GM23248 (cell line): ENCODE measurements at places on chromosomes 13 and 19. TPM values are rescaled to one million over a fixed set of nuclear protein-coding genes. Genes with fewer than 3 reads are reported as not detected.
A peak's percentile ranks its signal among the peaks of the same experiment; 100 is the strongest.

- H3K27ac ChIP-seq, result no peak overlapping the region
- no peaks in the 10 kb centered on the region for H3K4me1 ChIP-seq
- no peaks in the 10 kb centered on the region for H3K27me3 ChIP-seq
- no peak for DNase-seq
- no peak overlapping the region for H3K4me3 ChIP-seq
- H3K36me3 ChIP-seq, result no peaks in the 10 kb centered on the region
These were observed 21.0 kb upstream of the TSHZ3 start for GRCh38 chr19:31370216-31370615.

DNA sequence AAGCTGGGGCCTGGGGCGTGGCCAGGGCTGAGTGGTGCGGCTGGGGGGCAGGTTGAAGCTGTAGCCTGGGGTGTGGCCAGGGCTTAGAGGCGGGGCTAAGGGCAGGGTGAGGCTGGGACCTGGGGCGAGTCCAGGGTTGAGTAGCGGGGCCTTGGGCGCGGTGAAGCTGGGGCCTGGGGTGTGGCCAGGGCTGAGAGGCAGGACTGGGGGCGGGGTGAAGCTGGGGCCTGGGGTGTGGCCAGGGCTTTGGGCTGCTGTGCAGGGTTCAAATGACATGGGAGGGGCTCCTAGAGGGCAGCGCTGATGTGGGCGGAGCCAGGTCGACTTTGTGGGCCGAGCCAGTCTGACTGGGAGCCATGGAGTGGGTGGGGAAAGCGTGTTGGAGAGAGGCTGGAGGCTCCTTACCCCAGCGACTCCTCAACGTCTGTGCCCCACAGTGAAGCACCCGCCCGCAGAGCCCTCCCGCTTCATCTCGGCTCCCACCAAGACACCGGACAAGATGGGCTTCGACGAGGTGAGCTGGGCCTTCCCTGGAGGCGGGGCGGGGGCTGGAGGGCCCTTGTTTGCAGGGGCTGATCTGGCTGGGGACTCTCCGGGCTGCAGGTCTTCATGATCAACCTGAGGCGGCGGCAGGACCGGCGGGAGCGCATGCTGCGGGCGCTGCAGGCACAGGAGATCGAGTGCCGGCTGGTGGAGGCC is 21.5 kb downstream of the COLGALT1 start:
- no peak overlapping the region for H3K4me3 ChIP-seq
- H3K36me3 ChIP-seq, result peaks cover 19% of the 10 kb centered on the region; the same call in 1 of the 2 replicates
- no peak overlapping the region for H3K27ac ChIP-seq
- no peaks in the 10 kb centered on the region for H3K4me1 ChIP-seq

DNA sequence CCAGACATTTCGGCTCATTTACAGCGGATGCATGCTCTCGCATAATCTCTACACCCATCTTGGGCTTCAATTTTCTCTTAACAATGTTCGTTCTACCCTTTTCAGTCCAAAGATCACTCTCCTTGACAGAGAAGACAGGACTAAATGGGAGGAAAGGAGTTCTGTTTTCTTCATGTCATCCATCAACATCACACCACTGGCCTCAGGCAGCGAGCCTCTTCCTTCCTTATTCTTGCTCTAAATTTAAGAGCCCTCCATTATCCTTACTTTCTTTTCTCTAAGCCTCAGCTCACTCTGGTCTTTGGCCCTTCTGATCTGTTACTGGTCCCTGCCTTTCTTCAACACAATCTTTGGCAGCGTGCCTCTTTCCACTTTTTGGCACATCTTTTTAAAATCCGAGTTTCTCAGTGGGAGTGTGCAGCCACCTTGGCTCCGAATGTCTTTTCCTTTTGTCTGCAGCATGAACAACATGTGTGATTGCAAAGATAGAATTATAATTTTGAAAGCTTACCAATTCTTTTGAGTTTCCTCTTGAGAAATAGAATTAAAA is 98.7 kb downstream of the FAM216B start:
- no peak overlapping the region for H3K27ac ChIP-seq
- peaks cover 30% of the 10 kb centered on the region for H3K4me1 ChIP-seq
- 0 out of 2 replicates have a peak, but pooled peaks cover 4% of the 10 kb centered on the region for H3K27me3 ChIP-seq
- no peak overlapping the region for H3K4me3 ChIP-seq
- DNase-seq, result no peak

- no peaks in the 10 kb centered on the region for H3K36me3 ChIP-seq
- H3K4me3 ChIP-seq, result peak overlapping the region; percentile 78
- peaks cover 15% of the 10 kb centered on the region; the same call in 1 of the 2 replicates for H3K4me1 ChIP-seq
- H3K27ac ChIP-seq, result peak overlapping the region; percentile 97
- peak; percentile 63 for DNase-seq
These were observed 1.3 kb downstream of the RFX1 start for GRCh38 chr19:14004619-14005348.

DNA sequence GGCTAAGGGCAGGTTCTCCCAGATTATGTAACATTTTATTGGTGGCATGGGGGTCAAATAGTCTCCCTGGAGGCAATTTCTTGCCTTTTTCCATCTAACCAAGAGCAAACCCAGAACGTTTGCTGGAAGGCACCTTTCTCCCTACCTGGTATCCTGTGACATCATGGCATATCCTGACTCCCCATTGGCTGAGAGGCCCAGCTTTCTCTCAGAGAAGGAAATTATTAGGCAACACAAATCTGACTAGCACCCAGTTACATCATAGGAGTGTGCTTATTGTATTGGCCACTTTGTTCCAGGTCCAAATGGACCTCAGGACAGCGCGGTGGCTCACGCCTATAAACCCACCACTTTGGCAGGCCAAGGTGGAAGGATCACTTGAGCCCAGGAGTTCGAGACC is 13.0 kb downstream of the NTN5 start:
- H3K27me3 ChIP-seq, result no peaks in the 10 kb centered on the region
- peaks cover 5% of the 10 kb centered on the region; the same call in 1 of the 2 replicates for H3K4me1 ChIP-seq
- peak; percentile 43 for DNase-seq
- no peak overlapping the region for H3K27ac ChIP-seq

FGF21 gene
- not detected in 2 replicates for total RNA-seq

JSRP1 gene
- not detected in 2 replicates for total RNA-seq

GRCh38 chr13:101474419-101474957 is 22.0 kb downstream of the ITGBL1 start:
- 0 out of 2 replicates have a peak, but pooled peaks cover 4% of the 10 kb centered on the region for H3K36me3 ChIP-seq
- DNase-seq, result peak; percentile 69
- H3K27ac ChIP-seq, result peak overlapping the region; percentile 38
- H3K4me1 ChIP-seq, result peaks cover 26% of the 10 kb centered on the region
